D341Med (cell line): ENCODE measurements at places on chromosomes 2 and 18.

- no peak for DNase-seq
Measured at GRCh38 chr2:212922701-212923100, 228.7 kb downstream of the IKZF2 start.

- no peak for DNase-seq
Measured at GRCh38 chr2:7028846-7029245, 111.6 kb downstream of the RNF144A start.

DNA sequence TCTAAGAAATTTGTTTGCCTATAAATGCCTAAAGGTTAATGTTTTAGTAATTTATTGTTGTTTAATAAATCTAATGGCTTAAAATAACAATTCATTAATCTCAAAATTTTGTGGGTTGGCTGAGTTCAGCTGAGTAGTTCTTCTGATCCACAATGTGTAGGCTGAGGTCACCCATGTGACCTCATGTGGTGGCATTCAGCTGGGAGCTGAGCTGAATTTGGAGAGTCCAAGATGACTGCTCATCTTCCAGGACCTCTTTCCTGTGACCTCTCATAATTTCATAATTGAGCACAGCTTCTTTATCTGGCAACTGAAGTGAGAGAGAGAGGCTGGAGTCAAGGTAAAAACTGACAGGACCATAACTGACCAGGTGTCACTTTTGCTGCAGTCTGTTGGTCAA, 132.4 kb downstream of the TXNL1 start:
- no peak for DNase-seq

- no peak for DNase-seq
Measured at GRCh38 chr2:33484042-33484621, 7.7 kb downstream of the RASGRP3 start.

DNA sequence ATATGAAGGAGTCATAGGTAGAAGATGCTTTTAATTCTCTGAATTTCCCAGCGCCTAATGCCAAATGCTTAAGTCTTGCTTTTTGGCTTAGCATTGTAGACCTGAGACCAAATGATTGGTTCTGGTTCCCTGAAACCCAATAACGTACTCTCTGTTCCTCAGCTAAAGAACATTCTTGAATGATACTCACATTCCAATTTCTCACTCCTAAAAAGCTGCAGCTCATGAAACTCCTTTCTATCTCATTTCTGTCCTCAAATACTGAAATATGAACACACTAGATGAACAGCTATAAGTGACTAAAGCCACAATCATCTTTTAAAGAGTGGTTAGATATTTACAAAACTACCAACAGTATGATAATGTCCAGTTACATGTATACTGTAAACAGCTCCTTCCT, 272.1 kb downstream of the SLC8A1 start:
- no peak for DNase-seq

- no peak for DNase-seq
Measured at GRCh38 chr18:7566244-7566566, 911 bp upstream of the PTPRM start.

DNA sequence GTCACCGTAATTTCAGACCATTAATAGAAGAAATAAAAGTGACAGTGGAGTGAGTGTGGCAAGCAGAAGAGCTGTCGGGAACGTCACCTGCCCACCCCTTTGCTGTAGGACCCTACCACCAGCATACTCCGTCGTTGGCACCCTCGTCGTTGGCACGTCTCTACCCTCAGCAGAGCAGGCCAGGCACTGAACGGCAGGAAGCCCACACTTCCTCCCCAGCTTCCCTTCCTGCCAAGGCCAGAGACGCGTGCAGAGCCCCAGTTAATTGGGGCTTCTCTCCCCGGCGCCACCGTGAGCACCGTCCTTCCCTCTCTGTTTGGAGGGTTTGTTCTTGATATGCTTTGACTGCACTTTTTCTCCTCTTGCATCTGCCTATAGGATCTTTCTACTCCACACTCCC, 27.0 kb upstream of the NFATC1 start:
- DNase-seq: no peak

- DNase-seq: no peak
Measured at GRCh38 chr18:9608728-9609127, 5.6 kb downstream of the PPP4R1 start.

GRCh38 chr2:224970311-224970710, 72.0 kb downstream of the DOCK10 start:
- DNase-seq: no peak

- DNase-seq: no peak
Measured at GRCh38 chr2:182862091-182862490, 4.3 kb downstream of the FRZB start.

DNA sequence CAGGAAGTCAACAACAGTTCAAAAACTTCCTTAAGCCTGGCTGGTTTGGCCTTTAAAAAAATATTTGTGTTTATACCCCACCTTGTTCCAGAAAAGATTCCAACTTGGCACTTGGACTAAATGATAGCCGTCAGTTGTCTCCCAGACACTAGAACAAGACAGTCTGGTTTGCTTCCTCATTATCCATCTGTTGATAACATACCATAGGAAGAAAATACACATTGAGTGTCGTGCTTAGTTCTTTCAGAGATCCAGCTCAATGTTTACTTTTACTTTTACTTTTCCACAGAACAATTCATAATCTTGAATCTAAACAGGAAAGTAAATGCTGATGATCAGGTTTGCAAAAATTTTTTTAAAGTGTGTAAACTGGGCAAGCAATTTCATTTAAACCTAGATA, 2.4 kb upstream of the VPS54 start:
- no peak for DNase-seq

DNA sequence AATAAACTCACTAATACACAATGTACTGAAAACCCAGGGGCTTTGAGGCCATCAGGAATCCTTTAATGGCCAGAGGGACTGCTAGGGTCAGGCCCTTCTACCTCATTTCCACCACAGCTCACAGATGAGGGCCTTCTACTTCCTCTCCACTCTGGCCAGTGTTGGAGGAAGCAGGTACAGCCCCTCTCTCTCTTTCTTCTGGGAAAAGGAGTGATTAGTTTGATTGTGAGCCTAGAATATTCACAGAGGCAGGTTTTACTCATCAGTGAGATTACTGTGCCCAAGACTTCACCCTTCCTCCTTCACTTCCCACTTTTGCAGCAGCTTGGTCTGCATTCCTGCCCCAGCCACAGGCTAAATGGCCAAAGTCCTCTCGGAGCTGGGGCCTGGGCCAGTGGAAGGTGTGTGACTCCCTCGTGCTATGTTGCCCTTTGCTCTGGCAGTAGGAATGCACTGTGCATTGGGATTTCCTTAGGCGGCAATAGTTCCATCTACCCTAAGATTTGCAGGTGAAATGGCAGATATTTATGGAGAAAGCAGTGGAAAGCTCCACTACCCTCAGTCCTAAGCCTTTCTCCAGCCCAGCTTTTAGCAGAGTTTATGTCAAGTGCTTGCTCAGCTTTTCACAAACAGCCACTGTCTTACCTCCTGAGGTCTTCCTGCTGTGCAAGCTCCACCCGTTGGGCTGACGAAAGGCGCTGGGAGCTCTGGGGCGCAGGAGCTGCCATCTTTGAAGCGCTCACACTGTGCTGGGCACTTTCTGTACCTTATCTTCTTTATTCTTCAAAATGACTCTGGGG, 36.2 kb upstream of the YES1 start:
- DNase-seq: no peak

- DNase-seq: peak; percentile 56
Measured at GRCh38 chr2:44362207-44363015, 664 bp downstream of the CAMKMT start.

DNA sequence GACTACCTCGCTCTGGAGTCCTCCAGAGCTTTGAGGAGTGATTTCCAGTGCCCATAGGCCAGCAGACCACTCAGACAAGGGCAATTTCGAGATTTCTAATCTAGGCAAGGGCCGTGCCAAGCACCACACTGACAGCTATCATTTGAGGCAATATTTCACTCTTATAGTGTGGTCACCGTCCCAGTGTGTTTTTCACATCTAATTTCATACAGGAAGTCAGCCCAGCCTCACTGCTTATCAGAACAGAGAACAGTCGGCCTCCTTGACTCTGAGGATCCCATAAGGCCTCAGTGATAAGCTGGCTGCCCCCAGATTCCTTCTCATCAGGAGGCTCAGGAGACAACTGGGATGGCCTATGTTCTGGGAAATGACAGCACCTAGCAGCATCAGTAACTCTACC, 581 bp downstream of the CAPN14 start:
- no peak for DNase-seq

GRCh38 chr2:121994238-121995206, 239.1 kb downstream of the TSN start:
- DNase-seq: no peak

DNA sequence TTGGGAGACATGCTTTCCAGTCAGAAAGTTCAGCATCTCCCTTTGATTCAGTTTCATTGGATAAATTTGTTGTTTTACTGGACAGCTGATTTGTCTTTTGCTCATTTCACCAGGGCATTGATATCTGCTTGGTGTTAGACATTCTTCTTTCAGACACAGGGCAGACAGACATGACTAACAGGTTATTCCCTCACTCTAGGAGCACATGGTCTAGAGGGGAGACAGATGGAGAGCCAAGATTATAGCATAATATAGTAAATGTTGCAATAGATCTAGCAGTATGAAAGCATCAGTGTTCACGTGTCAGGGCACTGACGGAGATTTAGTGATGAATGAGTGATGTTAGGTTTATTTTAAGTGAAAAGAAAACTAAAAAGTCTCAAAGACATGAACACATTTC, 187.0 kb upstream of the CYRIA start:
- DNase-seq: no peak

- peak; percentile 28 for DNase-seq
Measured at GRCh38 chr2:43524177-43524965, 71.5 kb downstream of the THADA start.

- DNase-seq: no peak
Measured at GRCh38 chr2:101341421-101341820, 32.9 kb upstream of the RNF149 start.

DNA sequence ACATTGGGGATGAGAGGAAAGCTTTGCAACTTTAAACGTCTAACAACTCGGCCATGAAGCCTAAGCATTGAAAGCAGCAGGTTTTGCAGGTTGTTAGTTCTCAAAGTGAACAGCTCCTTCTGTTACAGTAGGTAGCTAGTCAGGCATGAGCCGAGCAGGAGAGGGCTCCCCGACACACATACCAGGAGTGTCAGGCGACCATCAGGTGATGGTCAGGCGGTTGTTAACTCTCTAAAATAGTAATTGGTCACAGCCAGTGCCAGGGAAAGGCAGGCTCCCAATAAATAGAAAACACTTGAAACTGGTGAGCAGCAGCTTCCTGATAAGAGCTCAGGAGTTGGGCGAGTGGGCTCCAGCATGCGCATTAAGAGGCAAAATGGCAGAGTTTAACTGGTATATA, 53.5 kb upstream of the DAPL1 start:
- no peak for DNase-seq

DNA sequence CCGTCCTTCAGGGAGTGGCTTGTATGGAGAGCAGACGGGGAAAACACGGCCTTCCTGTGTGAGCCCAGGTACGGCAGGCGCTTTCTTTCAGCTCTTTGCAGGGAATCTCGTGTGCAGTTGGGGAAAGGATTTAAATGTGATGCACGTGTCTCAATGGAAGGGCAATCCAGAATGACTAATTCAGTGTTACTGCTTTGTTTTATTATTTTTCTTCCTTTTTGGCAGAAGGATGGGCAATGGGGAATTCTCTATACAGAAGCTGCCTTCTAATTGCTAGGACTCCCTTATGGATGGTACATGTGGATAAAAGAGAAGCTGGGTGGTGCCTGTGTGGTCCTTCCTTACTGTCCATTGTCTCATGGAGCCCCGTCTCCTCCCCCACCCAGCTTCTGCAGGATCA, 107.4 kb downstream of the WDSUB1 start:
- DNase-seq: no peak

GRCh38 chr2:150939087-150939486, 322.6 kb downstream of the RBM43 start:
- no peak for DNase-seq

- DNase-seq: no peak
Measured at GRCh38 chr2:236682651-236683422, 113.2 kb downstream of the ACKR3 start.

DNA sequence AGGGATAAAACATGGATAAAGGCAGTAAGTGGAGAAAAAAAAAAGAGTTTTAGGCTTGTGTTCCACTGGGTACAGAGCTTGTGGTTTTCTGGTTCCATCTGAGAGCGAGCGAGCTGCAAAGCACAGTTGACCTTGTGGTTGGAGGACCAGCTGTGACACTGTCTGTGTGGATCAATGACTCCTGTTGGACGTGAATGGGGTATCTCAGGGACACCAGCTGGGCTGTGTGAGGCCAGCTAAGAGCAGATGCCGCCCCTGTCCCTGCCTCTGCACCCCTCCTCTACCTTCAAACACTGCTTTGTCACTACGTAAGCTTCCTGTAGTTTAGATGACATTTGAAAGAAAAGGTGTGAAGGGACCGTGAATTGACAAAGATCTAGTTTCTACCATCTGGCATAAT, 67.8 kb downstream of the QPCT start:
- no peak for DNase-seq

GRCh38 chr2:48345176-48345575, 184.8 kb upstream of the STON1 start:
- DNase-seq: no peak

DNA sequence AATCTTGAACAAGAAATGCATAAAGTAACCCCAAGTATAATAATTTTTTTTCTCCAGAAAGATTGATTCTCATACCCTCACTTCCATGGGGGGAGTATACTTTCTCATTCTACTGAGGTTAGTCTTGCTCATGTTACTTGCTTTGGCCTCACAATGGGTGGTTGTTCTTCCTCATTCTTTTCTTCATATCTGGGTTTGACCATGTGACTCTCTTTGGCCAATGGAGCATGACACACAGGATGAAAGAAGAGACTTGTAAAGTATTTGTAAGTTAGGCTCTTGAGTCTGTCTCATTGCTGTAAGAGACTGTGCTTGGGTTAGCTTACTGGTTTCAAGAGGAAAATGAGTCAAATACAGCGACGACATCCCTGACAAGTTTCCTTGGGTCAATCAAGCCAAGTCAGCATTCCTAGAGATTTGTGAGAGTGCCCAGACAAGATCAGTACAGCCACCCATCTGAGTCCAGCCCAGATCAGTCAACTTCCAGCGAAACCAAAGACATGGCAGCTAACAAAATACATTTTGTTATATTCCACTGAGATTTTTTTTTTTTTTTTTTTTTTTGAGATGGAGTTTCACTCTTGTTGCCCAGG, 970.2 kb downstream of the BCL11A start:
- no peak for DNase-seq

DNA sequence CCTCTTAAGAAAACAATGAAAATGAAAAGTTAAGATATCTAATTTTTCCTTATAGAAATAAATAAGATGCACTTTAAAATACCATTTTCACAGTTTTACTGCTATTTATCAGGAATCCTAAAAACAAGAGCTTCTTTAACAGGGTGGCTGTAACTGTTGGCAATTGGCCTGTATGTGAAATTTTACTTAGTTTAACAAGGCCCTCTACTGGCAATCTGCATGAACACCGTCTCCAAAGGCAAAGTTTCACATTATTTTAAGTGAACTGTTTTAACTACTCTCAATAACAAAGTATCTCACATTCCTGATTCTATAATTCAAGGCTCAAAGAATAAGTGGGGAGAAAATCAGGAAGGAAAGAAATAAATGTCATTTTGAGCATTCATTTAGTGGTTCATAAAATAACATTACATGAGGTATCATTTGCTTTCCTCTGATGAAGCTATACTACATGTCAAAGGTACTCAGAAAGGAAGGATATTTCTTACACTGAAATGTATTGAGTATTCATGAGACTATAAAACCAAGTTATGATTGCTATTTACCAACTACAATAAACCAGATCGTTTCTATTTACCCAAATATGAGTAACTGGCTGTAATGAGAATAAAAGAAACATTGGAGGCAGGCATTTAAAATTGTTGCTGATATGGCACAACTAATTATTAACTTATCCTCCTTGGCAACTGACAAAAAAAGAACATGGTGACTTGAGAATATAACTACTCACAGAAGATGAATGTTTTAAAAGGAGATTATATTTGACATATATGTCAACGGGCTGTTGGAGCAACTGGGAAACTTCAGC, 7.0 kb downstream of the NCKAP5 start:
- DNase-seq: peak; percentile 47
